ENCODE measurements at places on chromosomes 4 and X.

GRCh38 chr4:6327220-6327917 is 57.7 kb downstream of the WFS1 start:
- peak; percentile 32 for DNase-seq

DNA sequence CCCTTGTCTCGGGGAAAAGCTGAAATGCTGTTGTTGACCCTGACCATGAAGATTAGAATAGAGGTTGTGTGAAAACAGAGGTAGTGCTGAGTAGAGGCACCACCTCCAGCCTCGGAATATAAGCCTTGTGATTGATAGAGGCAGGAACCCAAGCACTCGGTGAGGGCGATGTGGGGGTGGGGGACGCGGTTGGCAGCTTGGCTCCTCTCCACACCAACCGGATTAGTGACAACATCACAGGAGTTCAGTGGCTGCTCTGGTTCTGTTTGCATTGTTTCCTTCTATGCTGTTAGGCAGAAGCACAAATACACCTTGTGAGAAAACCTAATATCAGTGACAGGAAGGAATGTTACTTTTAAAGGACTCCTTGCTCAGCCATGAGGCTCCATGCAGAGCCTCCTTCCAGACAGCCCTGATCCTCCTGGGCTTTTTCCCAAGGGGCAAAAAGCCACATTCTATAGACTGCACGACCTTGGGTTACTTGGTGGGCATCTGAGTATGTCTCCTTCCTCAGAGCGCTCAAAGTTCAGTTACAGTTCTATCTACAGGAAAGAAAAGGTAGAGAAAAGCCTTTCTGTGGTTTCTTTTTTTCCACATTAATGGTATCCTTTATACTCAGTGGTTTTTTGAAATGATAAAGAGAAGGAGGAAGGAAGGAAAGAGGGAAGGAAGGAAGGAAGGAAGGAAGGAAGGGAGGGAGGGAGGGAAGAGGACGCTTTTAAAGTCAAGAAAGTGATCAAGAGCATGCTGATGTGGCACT is 150.4 kb upstream of the NOCT start:
- no peak for DNase-seq

DNA sequence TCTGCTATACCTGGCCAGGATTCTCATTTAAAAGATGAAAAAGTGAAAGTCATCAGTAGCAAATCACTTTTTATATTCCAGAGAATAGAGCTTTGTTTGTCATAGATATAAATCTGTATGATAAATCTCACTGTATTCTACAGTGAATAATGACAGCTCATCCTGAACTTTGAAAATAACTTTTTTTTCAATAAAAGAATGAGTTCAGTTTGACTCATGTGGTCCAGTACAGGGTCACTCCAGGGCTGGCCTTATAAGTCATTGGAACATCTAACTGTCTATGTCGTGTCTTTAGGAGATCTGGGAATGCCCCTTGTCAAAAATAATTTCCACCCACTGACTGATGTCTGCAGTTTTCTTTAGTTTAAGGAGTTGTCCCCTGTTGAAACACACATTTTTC is 18.5 kb upstream of the CXCL8 start:
- DNase-seq = no peak

DNA sequence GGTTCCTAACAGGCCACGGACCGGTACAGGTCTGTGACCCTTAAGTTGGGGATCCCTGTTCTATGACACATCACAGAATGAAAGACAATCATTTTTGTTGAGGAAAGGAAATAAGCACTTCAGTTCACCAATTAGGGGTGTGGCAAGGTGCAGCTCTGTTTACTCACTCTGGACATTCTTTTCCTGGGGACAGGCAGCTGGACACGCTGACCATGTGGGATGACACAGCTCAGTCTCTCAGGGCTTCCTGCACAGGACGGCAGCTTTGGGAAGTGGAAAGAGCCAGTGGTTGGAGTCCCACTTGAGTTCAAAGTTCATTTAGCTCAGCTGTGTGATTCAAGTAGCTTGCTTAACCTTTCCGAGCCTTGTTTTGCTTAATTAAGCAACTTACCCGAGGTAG is 55.7 kb downstream of the NDNF start:
- DNase-seq = no peak

GRCh38 chr4:99574530-99575324 is at the start of gene MTTP:
Gene MTTP (plus strand): TSS chr4:99574824. CDS start chr4:99574910, 86 bp downstream.
- no peak for DNase-seq

DNA sequence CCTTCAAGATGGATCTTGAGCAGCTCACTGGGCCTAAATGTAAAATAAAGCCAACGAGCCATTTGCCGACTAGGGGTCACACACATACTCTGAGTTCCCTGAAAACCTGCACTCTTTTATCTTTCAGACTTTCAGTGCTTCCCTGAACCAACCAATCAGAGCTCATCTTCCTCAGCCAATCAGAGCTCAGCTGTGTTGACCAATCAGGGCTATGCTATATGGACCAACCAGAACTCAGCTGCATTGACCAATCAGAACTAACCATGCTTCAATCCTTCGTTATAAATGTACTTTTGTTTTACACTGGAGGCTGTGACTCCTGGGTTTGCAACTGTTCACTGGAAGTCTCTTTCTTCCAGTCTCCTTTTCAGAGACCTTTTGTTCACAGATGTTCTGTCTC is 19.3 kb downstream of the SLC25A53 start:
- DNase-seq = no peak

DNA sequence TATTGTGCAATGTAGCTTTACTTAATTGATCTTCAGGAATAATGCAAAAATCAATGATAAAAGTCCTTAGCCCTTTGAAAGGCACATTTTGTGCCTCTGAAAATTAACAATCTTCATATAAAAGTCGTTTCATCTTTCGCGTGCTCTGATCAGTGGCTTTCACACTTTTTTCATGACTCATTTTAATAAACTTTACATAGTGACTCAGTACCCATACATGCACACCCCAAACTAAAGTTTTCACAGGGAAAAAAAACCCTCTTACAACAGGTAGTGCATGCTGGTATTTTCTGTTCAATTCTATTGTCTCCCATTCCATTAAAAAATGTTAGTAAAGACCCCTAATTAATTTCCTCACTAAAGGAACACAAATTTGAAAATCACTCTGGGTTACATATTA is 21.5 kb downstream of the RWDD4 start:
- DNase-seq = no peak

DNA sequence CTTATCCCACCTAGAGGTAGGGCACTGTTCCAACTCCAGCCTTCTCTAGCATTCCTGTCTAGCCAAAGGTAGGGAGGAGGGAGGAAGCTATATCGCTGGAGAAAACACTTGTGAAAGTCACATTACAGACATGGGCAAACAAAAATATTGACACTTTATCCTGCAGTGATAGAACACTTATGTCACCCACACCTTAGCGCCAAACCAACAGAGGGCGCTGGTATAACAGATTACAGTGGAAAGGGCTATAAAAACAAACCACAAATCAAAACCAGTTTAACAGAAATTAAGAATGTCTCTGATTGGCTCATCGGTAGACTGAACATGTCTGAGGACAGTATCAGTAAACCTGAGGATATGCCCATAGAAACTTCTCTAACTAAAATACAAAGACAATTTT is 451.3 kb downstream of the TLL1 start:
- DNase-seq = no peak

- DNase-seq = no peak
Measured at GRCh38 chrX:40757058-40757457, 21.7 kb upstream of the MED14 start.

DNA sequence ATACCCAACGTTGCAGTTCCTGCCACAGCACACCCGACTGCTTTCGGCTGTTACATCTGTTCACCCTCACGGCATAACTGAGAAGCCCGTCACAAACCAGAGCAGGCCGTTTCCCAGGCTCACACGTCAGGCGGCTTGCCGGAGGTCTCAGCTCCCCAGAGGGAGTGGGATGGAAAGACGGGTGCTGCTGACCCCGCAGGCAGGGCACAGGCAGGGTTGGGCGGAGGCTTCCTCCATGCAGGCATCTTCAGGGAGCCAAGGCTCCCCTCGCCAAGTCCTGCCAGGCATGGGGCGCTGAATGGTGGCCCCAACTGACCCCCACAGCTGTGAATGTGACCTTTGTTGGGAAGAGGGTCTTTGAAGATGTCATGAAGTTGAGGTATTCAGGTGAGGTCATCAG is 57.5 kb downstream of the ACOX3 start:
- DNase-seq = no peak

DNA sequence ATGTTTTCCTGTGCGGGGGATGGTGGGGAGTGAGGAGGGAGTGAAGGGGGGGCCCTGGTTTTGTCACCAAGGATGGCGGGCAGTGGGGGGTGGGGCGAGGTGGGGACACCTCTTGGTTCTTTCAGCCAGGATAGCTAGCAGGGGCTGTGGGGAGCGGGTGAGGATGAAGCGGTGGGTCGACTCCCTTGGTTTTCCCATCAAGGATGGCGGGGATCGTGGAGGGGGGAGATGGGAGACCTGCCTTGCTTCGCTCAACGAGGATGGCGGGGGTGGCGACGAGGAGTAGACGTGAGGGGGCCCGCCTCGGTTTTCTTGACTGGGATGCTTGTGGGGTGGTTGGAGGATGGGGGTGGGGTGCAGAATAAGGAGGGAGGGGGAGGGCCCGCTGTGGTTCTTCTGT is 643 bp downstream of the FHL1 start:
- no peak for DNase-seq

DNA sequence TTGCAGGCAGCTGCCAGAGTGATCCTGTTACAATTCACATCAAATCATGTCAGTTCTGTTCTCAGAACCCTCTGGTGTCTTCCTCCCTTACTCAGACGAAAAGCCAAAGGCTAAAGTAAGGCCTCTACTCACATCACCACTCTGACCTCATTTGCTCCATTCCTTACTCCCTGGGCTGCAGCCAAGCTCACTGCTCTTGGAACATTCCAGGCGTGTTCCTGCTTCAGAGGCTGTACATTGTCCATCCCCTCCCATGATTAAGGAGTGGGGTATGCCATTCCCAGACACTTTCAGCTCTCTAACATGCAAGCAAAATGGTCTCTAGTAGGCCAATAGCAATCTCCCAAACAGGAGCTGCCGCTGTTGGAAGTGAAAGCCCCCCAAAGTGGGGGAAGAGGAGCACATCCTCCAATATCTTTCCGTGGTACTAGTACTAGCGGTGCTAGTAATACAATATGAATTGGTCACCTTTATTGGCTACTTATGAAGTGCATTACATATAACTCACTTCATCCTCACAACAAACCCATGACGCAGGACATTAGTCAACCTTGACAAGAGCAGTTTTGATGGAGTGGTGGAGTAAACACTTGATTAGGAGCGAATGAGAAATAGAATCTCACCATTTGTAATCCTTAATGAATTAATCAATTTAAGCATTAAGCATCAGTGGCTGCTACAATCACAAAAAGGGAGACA is 15.0 kb downstream of the GAB3 start:
- no peak for DNase-seq

DNA sequence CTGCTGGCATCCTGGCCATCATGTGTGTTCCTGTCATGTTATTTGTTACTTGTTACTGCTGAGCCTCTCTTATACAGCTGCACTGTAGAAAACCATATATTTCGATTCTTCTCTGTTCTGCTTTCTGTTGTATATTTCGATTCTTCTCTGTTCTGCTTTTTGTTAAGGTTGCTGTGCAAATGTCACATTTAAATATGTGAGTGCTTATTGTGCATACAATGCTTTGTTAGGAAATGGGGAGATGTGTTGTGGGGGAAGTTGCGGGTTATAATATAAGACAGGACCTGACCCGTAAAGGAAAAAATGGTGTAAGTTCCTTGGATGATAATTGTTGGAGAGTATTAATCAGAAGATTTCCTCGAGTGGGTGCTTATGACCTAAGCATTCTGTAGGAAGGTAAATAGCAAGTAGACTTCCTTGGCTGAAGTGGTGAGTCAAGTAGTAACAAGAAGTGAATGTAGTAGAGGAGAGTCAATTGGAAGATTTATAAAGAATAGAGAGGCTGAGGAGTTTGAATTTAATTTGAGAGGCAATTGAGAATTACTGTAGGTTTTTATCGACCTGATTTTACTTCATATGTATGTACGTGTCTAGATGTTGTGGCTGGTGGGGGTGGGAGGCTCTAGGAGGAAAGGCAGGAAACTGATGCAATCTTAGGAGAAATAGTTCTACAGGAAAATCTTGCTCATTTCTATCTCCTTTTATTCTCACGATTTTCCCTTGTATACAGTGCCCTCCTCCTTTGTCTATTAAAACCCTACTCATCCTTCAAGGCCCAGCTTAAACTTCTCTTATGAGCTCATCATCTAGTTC is 8.5 kb downstream of the OGT start:
- DNase-seq = no peak

- DNase-seq = no peak
Measured at GRCh38 chr4:124913237-124913636, 200.7 kb upstream of the ANKRD50 start.

GRCh38 chr4:3746701-3747580 is 19.2 kb upstream of the ADRA2C start:
- DNase-seq = no peak

DNA sequence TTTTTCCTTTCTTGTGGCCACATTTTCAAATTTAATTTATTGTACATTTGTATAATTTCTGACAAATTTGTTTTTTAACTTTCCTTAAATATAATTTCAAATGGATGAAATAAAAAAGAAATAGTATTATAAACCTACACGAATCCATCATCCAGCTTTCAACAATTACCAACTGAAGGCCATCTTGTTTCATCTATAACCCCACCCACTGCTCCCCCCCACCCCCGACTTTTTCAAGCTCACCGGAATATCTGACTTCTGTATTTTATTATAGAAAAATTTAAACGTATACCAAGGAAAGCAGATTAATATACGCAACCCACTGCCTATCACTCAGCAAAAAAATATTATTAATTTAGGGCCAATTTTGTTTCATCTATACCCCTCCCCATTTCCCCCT is 1.1 kb downstream of the MORF4L2 start:
- DNase-seq = no peak

GRCh38 chr4:57291911-57292310 is 181.7 kb upstream of the IGFBP7 start:
- DNase-seq = no peak

- no peak for DNase-seq
Measured at GRCh38 chr4:16161851-16162408, 64.3 kb downstream of the TAPT1 start.

- no peak for DNase-seq
Measured at GRCh38 chr4:53186714-53187358, 179.0 kb downstream of the SCFD2 start.

- no peak for DNase-seq
Measured at GRCh38 chr4:6345096-6345830, 75.6 kb downstream of the WFS1 start.

DNA sequence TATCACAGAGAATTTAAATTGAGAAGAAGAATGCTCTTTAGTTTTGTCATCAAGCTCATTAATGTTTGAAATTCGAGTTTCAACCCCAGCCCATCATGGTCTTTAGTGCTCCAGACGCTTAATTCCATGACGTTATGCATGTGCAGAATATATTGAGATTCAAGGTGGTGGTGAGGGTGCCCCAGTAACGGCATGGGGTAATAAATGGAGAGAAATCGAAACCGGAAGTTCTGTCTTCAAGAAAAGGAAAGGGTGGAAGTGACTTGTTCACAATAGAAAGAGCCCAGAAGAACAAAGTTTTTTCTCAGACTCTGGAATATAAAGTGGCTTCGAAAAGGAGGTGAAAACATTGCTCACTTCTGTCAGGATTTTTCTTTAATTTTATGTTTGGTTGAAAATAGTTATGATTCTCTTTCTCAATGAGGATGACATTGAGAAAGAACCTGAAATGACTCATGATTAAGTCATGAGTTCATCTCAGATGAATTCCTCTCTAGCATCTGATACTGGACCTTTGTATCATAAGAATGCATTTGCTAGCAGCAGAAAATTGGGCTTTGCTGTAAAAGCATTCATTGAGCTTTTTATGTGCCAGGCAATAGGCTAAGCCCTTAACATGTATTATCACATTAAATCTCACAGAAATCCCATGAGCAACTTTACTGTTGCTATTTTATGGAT is 779 bp upstream of the DDX60L start:
- peak; percentile 8 for DNase-seq

All from urinary bladder (tissue), 4 donors.